ENCODE measurements at places on chromosomes 16 and 17.

DNA sequence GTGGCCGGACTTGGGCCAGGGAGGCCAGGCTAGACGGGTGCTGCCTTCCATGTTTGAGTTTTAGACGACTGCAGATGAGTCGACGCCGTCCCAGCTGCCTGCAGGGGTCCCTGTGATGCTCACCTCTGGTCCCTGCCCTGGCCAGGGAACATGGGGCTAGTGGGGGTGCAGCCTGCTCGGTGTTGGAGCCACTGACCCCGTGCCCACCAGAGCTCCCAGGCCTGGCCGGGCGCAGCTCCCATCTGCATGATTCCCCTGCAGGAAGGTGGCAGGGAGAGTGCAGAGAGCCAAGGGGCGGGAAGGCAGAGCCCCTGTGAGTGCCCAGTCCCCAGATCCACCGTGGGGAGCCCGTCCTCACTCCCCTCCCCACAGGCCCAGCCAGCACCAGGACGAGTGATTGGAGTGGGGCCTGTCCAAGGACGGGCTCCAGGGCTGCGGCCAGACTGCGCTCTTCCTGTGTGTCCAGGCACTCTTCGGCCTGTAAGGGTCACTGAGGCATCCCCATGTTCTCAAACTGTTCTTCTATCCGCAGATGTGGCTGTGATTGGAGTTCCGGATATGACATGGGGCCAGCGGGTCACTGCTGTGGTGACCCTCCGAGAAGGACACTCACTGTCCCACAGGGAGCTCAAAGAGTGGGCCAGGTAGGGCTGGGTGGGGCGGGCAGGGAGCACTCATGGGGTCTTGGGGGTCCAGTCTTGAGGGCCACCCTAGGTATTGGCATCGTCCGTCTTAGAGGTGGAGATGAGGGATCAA is 26.0 kb upstream of the CDH15 start:
- DNase-seq: no peak

GRCh38 chr17:16023881-16024280 is 24.3 kb downstream of the TTC19 start:
- DNase-seq: no peak

DNA sequence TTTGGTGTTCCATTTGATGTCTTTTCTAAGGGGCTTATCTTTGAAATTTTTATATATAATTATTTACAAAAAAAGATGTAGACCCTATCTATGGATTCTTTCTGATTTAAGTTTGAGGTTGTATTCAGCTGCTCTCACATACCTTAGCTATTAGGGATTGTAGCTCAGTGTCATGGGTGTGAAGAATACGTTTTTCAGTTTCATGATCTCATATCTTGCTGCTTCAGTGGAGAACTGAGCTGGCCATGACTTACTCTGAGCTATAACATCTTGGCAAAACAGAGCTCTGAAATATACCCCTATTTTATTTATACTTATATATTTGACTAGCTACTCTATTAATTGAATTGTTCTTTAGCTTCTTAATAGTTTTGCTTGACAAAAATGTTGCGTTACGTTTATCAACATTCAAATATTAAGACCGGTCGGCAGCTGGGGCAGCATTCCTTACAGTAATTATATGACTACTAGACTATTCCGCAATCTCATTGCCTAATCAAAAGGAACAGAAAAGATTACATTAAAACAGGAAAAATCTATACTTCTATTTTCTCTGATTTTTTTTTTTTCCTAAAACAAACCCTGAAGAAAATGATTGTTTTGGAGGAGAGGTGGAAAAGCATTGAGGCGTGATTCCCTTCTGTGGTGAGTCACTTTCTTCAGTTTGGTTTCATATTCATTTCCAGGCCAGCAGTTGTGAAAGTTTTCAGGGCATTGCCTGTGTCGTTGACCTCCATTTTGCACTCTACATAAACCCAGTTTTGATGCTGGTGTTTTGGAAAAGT is 24.1 kb upstream of the KRT24 start:
- peak; percentile 78 for DNase-seq

DNA sequence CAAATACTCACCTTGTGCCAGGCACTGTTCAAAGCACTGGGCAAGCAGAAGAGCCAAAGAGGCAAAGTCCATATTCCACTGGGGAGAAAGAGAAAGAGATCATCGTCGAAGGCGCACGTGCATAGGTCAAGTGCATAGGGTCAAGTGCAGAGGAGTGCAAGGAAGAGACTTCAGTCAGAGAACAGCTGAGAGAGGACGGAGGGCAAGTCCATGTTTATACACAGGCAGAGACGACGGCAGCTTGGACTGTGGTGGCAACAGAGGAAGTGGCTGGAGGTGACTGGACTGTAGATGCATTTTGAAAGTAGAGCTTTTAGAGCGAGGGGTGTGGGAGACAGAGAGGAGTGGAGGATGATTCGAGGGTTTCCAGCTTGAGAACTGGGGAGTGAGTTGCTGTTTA is 74.7 kb upstream of the SDK2 start:
- no peak for DNase-seq

GRCh38 chr16:7338826-7339225 is 6.2 kb downstream of the RBFOX1 start:
- no peak for DNase-seq

DNA sequence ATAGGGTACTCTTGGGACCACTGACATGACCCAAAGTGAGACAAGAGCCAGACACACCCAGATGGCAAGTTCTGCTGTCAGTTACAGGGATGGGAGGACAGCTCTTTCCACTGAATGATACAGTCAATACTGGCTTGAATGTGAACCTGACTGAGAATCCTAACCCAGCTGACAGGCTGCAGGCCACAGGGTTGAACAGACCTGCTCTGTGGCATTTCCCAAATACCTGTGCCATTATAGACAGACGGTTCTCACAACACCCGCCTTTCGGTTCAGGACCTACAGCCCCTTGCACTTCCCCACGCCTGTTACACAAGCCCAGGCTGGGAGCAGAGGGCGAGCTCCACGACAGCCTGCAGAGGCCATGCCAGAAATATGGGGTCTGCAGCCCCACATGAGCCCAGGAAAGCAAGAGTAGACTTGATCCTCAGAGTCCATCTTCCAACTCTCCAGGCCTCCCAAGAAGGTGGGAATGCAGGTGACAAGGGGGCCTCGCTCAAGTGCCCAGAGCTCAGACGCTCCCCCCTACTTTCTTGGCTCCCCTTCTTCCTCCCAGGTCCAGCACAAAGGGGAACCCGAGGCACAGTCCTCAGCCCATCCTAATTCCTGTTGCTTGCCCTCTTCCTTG is 314.3 kb downstream of the SOX9 start:
- DNase-seq: no peak

DNA sequence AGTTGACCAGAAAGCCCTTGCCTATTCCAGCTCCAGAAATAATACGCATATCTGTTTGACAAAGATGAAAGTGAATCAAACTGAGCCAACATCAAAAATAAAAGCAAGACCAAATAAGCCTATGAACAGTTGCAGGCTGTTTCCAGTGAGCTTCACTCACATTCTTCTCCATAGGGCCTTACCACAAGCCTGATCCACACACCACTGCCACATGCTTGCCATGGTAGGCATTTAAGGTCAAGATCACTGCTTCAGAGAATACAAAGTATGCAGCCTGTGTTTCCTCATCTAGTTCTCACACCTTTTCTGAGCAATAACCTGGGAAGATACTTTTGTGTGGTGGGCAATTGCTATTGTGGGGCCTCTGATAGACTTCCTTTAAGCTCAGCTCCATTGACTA is 1060.2 kb downstream of the CDH11 start:
- no peak for DNase-seq

DNA sequence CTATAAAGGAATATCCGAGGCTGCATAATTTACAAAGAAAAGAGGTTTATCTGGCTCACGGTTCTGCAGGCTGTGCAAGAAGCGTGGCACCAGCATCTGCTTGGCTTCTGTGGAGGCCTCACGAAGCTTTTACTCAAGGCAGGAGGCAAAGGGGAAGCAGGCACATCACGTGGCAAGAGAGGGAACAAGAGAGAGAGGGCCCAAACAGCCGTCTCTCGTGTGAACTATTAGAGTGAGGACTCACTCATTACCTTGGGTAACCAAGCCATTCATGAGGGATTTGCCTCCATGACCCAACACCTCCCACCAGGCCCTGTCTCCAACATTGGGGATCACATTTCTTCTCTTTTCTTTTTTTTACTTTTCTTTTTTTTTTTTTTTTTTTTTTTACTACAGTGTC is 7.5 kb upstream of the ALKBH5 start:
- DNase-seq: no peak

DNA sequence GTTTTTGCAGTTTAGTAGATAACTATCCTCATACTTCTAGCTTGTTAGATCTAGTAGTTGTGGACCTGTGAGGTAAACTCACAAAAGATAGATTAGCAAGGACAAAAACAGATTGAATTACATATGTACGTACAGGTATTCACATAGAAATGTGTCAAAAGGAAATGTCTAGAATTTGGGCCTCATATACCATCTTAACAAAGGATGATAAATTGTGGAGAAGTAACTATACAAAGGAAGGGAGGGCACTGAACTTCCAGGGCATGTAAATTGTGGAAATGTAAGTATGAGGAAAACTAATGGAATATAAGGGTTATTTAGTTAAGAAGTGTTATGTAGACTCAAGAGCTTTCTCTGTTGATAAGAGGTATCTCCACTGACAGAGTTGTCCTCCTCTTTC is 477.3 kb downstream of the KCNJ2 start:
- no peak for DNase-seq

DNA sequence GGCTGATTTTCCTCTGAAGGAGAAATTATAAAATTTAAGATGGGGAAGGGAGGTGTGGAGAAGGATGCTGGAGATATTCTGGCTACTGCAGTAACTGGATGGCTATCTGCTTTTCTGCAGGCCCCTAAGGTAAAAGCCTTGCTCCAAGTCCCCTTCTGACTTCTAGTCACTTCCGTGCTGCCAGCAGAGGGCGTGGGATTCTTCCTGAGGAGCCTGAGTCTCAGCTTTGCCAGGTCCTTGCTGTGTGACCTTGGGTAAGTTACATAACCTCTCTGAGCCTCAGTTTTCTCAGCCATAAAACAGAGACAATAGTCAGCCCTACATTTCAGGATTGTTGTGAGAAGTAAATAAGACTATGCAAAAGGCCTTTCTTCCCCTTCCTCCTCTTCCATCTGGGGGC is 24.3 kb upstream of the TMEM220 start:
- peak; percentile 23 for DNase-seq

DNA sequence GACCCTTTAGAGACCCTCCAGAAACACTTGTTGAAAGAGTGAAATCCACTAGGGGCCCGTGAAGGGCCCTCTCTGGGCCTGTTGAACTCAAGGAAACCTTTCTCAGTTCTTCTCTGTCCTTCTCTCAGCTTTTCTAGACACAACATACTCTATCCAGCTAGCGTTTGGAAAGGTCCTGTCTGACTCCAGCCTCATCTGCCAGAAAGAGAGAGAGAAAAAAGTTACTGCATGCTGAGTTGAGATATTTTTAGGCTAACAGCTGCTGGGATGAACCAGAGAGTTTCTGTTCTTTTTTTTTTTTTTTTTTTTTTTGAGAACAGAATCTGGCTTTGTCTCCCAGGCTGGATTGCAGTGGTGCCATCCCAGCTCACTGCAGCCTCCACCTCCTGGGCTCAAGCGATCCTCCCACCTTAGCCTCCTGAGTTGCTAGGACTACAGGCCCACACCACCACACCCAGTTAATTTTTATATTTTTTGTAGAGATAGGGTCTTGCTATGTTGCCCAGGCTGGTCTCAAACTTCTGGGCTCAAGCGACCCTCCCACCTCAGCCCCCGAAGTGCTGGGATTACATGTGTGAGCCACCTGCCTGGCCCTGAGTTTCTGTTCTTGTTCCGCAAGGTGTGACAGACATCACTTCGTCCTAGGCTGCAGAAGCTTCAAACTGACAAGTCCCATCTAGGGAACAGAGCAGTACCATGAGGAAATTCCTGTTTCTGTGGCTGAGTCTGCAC is 14.9 kb upstream of the TEX2 start:
- DNase-seq: peak; percentile 10

DNA sequence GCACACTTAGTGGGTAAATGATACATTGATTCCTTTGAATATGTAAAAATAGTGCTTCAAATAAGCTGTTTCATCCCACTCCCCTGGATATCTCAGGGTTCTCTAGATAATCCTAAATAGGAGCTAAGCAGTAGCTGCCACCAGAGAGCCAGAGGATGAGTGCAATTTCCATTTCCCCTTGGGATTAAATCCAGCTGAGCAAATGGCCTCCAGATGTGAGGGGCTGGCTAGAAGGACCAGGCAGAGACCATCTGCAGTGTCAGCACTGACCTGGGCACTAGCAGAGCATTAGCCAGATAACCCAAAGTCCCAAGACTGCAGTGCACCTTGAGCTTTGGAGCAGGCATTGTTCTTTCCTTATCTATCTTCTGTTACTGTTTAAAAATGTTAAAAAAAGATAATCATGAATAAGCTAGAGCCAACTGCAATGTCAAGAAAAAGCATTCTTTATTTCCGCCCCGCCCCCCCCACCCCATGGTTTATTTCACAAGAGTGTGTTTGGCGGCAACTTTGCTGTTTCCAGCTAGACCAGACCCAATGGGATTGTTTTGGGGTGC is 19.5 kb downstream of the GPR179 start:
- no peak for DNase-seq

- no peak for DNase-seq
Observed at GRCh38 chr16:11011326-11011725, 67.0 kb downstream of the CLEC16A start.

DNA sequence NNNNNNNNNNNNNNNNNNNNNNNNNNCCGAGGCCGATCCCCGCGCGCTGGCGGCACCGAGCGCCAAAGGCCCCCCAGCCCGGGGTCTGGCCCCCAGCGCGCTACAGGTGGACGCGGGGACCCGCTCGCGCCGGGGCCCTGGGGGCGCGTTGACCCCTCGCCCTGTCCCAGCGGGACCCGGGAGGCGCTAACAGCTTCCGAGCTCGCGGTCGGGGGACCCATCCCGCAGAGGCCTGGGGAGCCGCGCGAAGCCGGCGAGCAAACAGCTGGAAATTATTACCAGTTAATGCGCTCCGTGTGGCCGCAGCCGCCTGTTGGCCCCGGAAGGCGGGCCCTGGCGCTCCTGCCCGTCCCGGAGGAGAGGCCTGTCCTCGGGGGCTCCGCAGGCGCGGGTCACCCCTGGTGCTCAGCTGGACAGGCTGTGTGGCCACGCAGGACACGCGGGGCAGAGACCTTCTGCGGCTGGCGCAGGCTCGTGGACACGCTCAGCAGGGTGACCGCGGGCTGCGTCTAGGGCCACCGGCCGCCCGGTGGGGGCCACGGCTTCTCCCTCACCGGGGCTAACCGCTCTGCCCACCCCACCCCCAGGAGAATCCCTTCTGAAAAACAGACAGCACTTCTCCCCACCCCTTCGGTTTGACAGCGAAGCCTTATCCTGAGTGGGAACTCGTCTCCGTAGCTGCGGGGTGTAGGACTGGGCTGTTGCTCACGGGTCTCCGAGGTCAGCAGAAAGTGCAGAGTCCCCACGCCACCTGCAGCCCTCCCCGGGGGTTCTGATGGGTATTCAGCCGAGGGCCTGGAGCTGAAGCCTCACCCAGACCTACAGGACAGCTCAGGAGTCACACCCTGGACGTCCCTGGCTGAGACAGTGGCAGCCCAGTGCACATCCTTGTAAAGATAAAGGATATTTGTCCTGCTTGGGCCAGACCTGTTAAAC is 138.7 kb upstream of the RPH3AL start:
- peak; percentile 79 for DNase-seq
